Endothelial cell (in vitro differentiated cells): ENCODE measurements at places on chromosomes 7 and 10. TPM values are rescaled to one million over a fixed set of nuclear protein-coding genes. Genes with fewer than 3 reads are reported as not detected.
A peak's percentile ranks its signal among the peaks of the same experiment; 100 is the strongest.

- H3K4me3 ChIP-seq = no peak overlapping the region
- no peak overlapping the region for H3K27ac ChIP-seq
- peaks cover 1% of the 10 kb centered on the region for H3K36me3 ChIP-seq
- DNase-seq = no peak
- peaks cover 3% of the 10 kb centered on the region for H3K4me1 ChIP-seq
Observed at GRCh38 chr7:45196374-45196773, 38.8 kb downstream of the RAMP3 start.

DUSP5 gene
- total RNA-seq = 46.0 TPM

DNA sequence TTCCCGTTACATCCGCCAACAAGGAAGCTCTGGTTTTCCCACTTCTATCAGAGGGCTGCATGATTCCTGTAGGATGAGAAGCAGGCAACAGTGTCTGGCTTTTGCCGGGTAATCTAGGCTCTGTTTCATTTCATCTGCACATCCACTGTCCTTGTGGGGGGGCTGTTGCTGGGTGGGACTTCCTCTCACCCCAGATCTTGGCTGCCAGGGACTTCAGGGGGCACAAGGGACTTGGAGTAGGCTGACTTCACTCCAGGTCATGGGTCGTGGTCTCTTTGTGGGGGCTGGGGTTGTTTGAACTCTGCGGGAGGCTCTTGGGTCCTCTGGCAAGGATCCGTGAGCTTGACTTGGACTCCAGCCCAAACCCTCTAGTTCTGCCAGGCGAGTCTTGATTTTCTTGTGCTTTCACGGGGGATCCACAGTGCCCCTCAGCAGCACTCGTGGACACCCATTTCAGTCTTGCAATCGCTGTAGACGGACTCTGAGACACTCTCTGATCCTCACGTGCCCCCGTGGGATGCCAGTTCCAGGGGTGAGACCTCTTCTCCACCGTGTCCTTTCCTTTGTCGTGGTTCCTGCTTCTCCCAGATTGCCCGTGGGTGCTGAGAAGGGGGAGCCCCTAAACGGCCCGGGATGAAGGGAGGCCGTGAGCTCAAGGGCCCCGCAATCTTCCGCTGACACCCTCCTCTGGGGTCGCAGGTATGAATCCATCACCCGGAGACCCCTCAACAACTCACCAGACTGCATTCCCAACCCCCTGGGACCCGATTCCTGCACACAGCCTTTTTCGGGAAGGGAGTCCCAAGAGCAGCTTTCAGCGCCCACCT is 21.4 kb upstream of the ZNF273 start:
- no peak for DNase-seq
- H3K4me3 ChIP-seq = no peak overlapping the region
- peaks cover 21% of the 10 kb centered on the region for H3K27me3 ChIP-seq
- H3K36me3 ChIP-seq = peaks cover 16% of the 10 kb centered on the region
- H3K4me1 ChIP-seq = peaks cover 6% of the 10 kb centered on the region
- no peak overlapping the region for H3K27ac ChIP-seq

GRCh38 chr10:5856701-5857004 is 33.0 kb downstream of the ANKRD16 start:
- no peaks in the 10 kb centered on the region for H3K27me3 ChIP-seq
- no peak overlapping the region for H3K27ac ChIP-seq
- no peak for DNase-seq
- peaks cover 7% of the 10 kb centered on the region for H3K36me3 ChIP-seq
- no peak overlapping the region for H3K4me3 ChIP-seq

GRCh38 chr10:67520924-67521520 is 175.0 kb downstream of the CTNNA3 start:
- H3K36me3 ChIP-seq = no peaks in the 10 kb centered on the region
- no peaks in the 10 kb centered on the region for H3K27me3 ChIP-seq
- no peak overlapping the region for H3K27ac ChIP-seq
- H3K4me1 ChIP-seq = no peaks in the 10 kb centered on the region
- H3K4me3 ChIP-seq = no peak overlapping the region

SP8 gene
- total RNA-seq = 0.82 TPM

PTF1A gene
- not detected for total RNA-seq

DNA sequence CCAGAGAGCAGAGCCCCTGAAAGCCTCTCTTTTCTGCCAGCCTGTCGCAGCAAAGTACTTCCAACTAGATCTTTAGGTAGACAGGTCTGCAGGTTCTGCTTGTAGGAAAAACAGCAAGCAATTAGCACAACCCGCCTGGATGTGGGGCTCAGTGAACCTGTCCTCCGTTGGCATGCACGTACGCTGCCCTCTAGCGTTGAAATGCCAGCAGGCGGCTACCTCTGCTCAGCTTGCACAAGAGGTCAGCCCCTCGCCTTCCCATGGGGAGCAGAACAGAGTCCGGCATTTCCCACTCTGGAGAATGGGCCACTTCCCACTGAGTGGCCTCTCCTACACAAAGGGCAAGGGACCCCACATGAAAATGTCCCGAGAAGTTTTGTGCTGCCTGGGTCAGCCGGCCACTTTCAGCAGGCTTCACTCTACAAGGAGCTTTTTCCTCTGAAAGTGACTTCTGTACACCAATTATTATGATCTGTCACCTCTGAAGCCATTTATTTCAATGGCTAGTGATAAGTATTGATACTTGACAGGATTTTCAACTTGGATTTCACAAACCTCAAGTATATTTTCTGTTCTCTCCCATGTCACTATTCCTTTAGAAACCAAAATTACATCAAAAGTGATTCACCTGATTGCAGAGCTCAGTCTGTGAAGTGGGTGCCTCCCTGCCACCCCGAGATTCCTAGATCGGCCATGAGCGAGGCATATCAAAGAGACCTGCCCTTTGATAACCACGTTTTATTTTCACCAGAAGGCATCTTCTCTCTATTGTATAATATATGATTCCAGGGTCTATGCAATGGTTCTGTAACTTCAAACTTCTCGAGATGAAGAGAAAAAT is 56.7 kb downstream of the JCAD start:
- peaks cover 27% of the 10 kb centered on the region for H3K4me1 ChIP-seq
- no peaks in the 10 kb centered on the region for H3K36me3 ChIP-seq
- H3K27ac ChIP-seq = no peak overlapping the region
- H3K27me3 ChIP-seq = peaks cover 1% of the 10 kb centered on the region
- no peak overlapping the region for H3K4me3 ChIP-seq
- peak; percentile 86 for DNase-seq

DNA sequence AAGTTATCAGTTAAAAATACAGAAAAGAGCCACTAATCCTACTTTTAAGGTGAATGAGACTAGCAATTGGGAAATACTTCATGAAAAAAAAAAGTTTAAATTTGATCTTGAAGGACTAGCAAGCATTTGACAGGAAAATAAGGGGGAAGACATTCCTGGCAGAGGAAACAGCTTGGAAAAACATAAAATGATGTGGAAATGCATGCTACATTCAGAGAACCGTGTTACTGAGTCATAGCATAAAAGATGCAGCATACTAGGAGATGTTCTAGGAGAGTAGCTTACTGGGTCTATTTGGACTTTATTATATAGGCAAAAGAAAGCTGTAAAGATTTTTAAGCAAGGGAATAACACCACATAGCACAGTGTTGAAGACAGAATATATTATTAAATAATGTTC is 108.6 kb upstream of the COL1A2 start:
- no peaks in the 10 kb centered on the region for H3K36me3 ChIP-seq
- H3K27ac ChIP-seq = no peak overlapping the region
- no peak for DNase-seq

DNA sequence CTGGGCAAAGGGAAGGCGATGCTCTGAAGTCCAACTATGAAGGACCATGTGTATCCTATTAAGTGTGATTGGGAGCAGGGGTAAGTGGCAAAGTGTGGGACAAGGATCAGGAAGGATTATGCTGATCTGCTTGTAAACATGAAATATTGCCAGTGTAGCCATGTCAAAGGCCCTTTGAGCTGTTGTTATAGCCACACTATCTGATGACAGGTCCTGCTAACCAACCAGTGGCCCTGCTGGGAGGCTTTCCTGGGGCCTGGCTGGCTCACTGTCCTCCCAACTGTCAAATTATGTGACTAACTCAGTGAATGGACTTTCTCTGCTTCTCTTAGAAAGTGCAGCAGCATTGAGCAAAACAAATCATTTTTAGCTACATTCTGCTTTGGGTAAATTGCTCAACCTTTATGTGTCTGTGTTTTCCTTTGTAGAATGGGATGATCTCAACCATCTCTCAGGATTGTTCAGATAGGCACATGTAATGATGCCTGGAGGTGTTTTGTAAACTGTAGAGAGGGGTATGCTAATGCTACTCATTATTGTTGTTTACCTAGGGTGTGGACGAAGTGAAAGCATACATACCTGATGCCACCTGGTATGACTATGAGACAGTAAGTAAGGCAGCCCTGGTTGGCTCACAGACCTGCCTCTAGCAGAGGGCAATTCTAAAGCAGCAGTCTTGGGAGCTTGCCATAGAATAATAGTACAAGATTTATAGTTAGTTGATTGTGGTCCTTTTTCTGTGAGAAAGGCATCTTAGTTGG is 47.4 kb downstream of the MGAM2 start:
- H3K27ac ChIP-seq = no peak overlapping the region
- no peak overlapping the region for H3K4me3 ChIP-seq
- DNase-seq = no peak
- H3K27me3 ChIP-seq = no peaks in the 10 kb centered on the region
- no peaks in the 10 kb centered on the region for H3K36me3 ChIP-seq

DNA sequence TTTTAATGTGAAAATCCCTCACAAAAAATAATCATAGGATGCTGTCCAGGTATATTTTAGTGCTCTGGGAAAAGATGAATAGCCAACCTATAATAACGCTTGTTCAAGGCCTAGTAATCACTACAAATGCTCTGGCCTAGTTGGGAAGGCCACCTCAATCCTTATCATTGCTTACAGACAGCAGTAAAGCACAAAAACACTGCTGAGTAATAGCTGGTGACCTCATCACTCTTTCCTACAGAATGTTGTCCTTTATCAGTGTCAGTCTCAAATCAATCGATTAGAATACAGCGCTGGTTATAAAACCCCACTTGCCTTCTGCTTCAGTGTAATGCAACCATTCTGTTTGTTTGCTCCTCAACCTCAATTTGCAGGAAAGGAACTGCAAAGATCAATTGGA is 72.6 kb upstream of the STEAP1 start:
- peaks cover 13% of the 10 kb centered on the region for H3K4me1 ChIP-seq
- H3K36me3 ChIP-seq = peaks cover 4% of the 10 kb centered on the region
- H3K27me3 ChIP-seq = peaks cover 4% of the 10 kb centered on the region
- no peak for DNase-seq
- no peak overlapping the region for H3K4me3 ChIP-seq

DNA sequence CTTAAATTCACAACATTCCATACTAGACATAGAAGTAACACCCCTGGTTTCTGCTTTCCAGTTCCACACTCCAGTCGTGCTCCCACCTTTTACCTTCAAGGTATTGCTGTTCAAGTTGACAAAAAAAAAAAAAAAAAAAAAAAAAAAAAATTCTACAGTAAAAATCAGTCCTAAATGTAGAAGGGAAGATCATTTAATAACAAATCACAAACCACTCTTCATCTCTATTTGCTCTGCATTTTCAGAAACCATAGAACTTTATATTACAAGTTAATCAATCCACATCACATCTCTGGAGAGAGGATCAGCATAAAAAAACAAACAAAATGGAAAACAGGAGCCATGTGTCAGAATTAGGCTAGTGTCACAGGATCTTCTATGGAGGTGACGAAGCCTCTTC is 206.3 kb upstream of the KLF14 start:
- DNase-seq = no peak
- no peaks in the 10 kb centered on the region for H3K36me3 ChIP-seq
- H3K27ac ChIP-seq = no peak overlapping the region
- H3K4me3 ChIP-seq = no peak overlapping the region

DCLRE1A gene
- total RNA-seq = 7.5 TPM

- H3K4me3 ChIP-seq = no peak overlapping the region
- no peak overlapping the region for H3K27ac ChIP-seq
- no peaks in the 10 kb centered on the region for H3K36me3 ChIP-seq
Observed at GRCh38 chr7:113813471-113813870, 105.3 kb downstream of the PPP1R3A start.

GRCh38 chr7:95628831-95629439 is 32.6 kb upstream of the PDK4 start:
- no peaks in the 10 kb centered on the region for H3K36me3 ChIP-seq
- no peaks in the 10 kb centered on the region for H3K4me1 ChIP-seq
- H3K27ac ChIP-seq = no peak overlapping the region

NPSR1 gene
- not detected for total RNA-seq

- H3K27me3 ChIP-seq = no peaks in the 10 kb centered on the region
- no peak for DNase-seq
- H3K36me3 ChIP-seq = no peaks in the 10 kb centered on the region
- H3K27ac ChIP-seq = no peak overlapping the region
Observed at GRCh38 chr7:40546616-40547501, 412.1 kb downstream of the SUGCT start.

OR6B1 gene
- total RNA-seq = not detected
